ENCODE measurements at places on chromosomes 5 and 9. TPM values are rescaled to one million over a fixed set of nuclear protein-coding genes. Genes with fewer than 3 reads are reported as not detected.

DDX46 gene
- 33.1 TPM for total RNA-seq

SPINK13 gene
- total RNA-seq = not detected

ADAMTS13 gene
- total RNA-seq = 2.3 TPM

DNA sequence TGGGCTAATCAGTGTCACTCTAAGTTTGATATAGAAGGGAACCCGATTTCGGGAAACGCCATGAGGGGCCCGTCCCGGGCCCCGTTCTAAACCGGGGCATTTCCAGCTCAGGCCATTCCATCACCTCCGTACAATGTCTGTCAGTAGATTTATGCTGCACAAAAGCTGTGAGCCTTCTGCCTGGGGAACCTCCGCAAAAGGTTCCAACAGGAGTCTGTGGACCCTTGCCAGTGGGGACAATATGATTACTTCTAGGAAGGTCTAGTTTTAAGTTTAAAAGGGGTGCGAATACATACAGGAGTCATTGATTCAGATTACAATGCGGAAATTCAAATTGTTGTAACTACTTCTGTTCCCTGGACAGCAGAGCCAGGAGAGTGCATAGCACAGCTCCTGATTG lies 57.6 kb downstream of the RAPGEF1 start:
- DNase-seq = no peak

DNA sequence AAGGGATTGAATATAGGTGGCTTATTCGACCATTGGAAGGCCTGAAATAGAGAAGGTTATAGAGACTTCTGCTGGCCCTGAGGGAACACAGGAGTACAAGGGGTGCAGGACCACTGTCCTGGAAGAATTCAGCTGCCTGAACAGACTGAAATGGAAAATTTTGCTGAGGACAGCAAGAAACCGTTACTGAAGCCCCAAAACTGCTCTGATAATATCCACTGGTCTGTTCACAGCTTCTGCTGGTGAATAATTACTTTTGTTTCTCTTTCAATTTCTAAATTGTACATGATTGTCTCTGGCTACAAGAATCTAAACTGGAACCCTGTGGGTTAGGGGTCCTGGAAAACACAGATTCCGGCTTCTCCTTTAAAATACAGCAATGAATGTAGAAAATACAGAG lies 218.5 kb upstream of the CDH12 start:
- DNase-seq = no peak

DNA sequence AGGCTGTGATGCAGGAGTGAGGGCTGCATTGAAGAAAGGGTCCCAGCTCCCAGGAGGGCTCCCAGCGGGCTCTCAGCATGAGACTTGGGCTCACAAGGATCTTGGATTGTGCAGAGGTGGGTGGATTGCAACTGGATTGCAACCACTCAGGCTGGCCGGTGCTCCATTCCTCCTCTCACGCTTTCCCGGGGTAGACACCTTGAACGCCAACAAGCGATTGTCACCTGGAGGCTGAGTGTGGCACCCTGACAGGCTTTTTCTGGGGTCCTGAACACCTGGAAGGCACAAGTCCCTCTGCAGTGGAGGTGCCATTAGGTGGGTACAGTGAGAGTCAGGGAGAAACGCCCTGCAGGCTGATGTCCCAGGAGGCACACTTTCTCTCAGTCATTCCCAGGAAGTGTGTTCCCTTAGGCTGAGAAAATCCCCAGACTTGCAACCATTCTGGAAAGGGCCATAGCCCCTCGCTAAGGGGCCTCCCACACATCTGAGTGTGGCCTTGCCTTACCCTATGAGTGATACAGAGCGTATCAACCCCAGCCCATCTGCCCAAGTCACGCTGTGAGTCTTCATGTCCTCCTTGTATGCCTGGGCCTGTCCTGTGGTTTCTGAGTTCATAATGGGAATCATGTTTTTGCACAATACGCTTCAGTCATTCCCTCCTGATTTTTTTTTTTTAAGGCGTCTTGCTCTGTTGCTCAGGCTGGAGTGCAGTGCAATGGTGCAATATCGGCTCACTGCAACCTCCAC lies 488.1 kb downstream of the IRX1 start:
- DNase-seq = no peak

Data from left cardiac atrium (tissue), 4 donors.